ENCODE measurements at places on chromosomes 12 and 14. TPM values are rescaled to one million over a fixed set of nuclear protein-coding genes. Genes with fewer than 3 reads are reported as not detected.

Gene MYL6B
- total RNA-seq: 63.9 TPM

Gene GPR137C
- 0.22 TPM for total RNA-seq

Gene ZNF740
- 10.2 TPM for total RNA-seq

Gene PTGER2
- 5.9 TPM for total RNA-seq

Gene GUCY2C
- total RNA-seq: not detected

DNA sequence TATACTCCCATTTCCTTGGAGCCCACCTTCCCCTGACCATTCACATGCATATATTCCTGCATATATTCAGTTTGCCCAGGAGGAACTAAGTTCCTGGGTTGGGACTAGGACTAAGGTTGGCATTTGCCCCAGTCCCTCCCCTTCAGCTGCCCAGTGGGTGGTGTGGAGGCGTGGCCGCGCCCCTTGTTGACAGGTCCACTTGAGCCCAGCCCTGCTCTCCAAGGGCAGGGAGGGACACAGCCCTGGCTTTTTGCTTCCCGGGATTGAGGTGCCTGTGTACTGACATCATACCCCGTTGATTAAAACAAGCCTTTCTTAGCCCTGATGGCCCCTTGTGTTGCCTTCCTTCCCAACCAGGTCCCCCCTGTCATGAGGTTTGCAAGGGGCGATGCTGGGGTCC, 7.3 kb downstream of the ERBB3 start:
- DNase-seq: peak; percentile 60

DNA sequence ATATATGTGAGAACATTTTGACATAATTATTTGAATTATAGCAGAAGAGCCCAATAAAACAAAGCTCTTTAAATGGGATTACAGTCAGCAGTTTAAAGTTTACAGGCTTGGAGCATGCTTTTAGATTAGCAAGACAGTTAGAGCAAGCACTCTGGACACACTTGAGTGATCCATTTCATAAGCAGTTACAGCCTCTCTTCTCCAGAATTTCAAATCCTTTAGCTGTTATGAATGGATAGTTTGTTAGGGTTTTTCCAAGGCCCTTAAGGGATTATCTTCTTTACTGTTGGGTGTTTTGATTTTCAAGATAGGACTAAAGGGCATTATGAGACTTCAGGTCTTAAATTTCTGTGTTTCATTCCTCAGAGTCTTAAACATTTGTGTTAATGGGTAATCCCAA, 36.3 kb downstream of the BEST3 start:
- no peak for DNase-seq

DNA sequence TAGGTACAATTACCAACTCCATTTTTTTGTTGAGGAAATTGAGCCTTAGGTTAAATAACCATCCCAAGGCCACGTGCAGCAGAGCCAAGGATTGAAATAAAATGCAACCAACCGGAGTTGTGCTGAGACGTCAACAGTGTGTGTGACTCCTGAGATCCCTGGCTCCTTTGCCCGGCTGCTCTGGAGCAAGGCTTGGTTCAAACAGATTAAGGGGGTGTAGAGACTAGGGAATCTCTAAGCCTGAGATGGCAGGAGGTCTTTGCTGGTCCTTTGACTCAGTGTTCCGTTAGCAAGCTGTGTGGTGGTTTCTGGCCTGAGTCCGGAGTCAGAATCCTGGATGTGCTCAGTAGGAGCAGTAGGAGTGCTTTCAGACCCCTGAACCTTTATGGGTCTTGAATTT, 1.4 kb upstream of the SLC8A3 start:
- DNase-seq: no peak

DNA sequence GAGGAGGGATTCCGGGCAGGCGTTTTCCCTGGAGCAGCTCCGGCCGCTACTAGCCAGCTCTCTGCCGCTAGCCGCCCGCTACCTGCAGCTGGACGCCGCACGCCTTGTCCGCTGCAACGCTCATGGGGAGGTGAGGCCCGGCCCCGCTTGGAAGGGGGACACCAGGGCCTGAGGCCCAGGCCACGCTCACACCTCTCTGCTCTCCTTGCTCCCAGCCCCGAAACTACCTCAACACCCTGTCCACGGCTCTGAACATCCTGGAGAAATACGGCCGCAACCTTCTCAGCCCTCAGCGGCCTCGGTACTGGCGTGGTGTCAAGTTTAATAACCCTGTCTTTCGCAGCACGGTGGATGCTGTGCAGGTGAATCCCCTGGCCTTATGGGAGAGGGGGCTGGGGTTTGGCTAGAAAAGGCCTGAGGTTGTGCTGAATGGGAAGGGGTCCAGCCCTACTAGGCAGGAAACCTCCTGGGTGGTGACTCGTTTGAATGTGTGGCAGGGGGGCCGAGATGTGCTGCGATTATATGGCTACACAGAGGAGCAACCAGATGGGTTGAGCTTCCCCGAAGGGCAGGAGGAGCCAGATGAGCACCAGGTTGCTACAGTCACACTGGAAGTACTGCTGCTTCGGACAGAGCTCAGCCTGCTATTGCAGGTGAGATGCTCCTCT, 597 bp downstream of the RNF31 start:
- no peak for DNase-seq

- DNase-seq: no peak
Measured at GRCh38 chr12:12441843-12442461, 85.1 kb downstream of the BORCS5 start.

GRCh38 chr14:24418492-24418873, 11.0 kb downstream of the CBLN3 start:
- DNase-seq: no peak

DNA sequence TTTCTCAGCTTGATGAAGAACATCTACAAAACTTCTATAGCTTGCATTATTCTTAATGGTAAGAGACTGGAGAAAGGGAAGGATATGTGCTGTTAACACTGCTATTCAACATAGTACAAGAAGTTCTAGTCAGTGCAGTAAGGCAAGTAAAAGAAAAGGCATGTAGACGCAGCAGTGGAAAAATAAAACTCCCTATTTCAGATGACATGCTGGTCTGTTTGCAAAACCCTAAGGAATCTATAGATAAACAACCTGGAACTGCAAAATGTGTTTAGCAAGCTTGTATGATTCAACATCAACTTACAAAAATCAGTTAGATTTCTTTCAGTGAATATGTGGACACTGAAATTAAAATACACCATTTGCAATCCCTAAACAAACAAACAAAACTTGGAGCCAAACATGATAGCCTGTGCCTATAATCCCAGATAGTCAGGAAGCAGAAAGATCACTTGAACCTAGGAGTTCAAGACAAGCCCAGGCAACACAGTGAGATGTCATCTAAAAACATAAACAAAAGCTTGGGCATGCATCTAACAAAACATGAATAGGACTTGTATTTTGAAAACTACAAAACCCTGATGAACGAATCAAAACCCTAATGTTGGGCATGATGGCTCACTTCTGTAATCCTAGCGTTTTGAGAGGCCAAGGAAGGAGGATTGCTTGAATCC, 293.6 kb upstream of the RGS6 start:
- no peak for DNase-seq

GRCh38 chr14:22227084-22227483, 361.9 kb downstream of the DAD1 start:
- DNase-seq: no peak

All from tibial nerve (tissue), 4 donors.